Activated CD4-positive, alpha-beta T cell treated with anti-CD3 and anti-CD28 coated beads for 4 hours (primary cell): ENCODE measurements at places on chromosomes 1 and 21.

DNA sequence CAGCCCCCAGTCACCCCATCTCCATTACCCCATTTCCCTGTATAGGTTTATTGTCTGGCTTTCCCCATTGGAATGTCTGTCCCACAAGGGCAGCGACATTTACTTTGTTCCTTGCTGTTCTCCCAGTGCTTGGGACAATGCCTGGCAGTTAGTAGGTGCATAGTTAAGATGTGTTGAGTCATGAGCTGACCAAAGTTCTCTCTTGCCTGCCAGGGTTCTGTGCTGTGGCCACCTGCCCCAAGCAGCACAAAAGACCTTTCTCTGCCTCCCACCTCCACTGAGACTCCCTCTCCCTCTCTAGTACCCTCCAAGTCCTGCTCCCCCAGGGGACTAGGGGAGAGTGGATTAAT is 40.0 kb downstream of the TMCO4 start:
- no peak for DNase-seq

GRCh38 chr1:88504601-88505000 is 179.5 kb upstream of the PKN2 start:
- no peak for DNase-seq

GRCh38 chr1:169044971-169045370 is 61.5 kb upstream of the ATP1B1 start:
- no peak for DNase-seq

DNA sequence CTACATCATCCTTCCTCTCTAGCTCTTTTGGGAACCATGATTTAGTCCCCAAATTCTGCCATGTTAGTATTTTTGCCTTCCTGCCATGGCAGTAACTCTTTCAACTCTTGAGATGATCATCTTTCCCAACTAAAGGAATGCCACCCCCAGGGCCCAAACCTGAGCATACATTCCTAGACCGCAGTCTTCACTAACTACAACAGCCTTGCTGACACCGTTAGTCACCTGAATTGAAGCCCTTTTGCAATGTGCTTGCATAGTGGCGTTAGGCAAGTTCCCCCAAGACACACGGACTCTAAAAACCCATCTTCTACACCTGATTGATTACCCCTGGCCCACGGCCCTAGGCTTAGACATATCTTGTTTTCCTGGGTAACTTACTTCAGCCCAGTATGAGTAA is 16.4 kb upstream of the YTHDF2 start:
- no peak for DNase-seq

GRCh38 chr1:113797472-113797871 is 14.8 kb downstream of the RSBN1 start:
- no peak for DNase-seq

GRCh38 chr21:43006874-43007208 is 32.5 kb downstream of the PKNOX1 start:
- no peak for DNase-seq

DNA sequence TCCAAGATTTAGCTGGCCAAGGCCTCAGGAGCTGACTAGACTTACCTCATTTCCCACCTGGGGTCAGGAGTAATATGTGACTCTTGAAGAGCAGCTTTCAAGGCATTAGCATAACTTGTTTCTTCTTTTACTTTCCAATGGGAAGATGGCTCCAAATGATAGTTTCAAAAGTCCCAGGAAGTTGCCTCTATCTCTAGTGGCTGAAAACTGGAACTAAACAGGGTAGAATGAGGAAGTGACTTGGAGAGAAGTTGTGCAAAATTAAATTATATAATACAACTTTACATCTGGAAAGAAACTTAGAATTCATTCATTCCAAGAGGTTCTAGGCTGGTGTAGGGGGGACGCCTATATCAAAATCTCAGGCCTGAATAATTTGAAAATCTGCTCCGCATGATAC is 250.1 kb upstream of the FMN2 start:
- no peak for DNase-seq

GRCh38 chr1:184801503-184801902 is 46.8 kb upstream of the EDEM3 start:
- no peak for DNase-seq

DNA sequence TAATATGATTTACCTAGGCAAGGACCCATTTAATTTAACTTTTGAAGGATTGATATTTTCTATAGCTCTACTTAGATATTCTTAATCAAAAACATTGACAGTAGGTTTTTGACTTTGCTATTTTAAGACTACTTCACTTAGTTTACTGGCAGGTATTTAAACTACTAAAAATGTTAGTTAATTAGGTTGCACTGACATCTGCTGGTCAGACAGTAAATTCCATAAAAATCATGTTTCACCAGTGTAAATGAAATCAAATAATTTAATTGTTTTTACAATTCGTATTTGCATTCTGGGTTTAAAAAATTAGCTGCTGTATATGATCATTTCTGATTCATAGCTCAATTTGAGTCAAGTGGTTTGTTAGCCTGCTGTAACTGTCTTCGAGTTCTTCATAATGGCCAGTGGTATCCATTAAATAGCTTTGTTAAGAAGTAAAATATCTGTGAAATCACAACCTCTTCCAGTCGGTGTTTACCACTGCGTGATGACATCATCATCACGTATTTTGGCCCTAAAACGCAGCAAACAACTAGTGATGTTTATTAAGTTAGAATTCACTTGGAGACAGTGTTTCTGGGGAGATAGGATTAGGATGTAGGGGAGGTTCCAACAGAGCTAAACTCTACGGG is 26.2 kb downstream of the EXTL2 start:
- DNase-seq, result no peak

DNA sequence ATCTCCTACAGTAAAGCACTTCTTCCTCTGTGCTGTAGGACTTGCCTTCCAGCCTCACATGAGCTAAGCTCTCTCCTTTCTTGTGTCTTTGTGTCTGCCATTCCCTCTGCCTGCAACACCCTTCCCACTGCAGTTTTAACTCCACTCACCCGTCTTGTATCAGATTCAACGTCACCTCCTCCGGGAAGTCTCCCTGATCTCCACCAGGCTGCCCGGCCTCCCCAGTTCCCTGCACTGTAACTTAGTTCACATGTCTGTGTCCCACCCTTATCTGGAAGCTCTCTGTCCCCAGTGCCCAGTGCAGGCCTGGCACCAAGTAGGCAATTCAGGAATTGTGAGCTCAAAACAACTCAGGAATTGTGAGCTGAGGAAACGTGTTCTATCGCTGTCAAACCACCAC is 96.4 kb downstream of the GLIS1 start:
- DNase-seq, result no peak

GRCh38 chr1:3530086-3530925 is 75.8 kb downstream of the ARHGEF16 start:
- peak; percentile 8 for DNase-seq

DNA sequence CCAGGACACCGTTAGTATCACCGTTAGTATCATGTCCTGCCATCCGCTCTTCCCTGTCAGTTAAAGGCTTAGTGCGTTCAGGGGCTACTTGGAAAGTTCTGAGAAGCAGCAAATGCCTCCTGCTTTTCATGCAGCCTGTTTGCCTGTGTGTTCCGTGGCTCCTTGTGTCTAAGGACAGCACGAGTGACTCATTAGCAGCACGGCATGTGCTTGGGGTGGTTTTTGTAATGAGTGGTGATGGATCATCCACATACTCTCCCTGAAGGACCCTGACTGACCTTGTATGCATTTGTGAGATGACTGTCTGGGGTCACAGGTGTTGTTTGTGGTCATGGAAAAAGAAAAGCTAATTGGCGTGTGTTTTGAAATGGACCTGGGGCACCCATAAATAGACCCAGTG is 221.9 kb downstream of the PBX1 start:
- no peak for DNase-seq

DNA sequence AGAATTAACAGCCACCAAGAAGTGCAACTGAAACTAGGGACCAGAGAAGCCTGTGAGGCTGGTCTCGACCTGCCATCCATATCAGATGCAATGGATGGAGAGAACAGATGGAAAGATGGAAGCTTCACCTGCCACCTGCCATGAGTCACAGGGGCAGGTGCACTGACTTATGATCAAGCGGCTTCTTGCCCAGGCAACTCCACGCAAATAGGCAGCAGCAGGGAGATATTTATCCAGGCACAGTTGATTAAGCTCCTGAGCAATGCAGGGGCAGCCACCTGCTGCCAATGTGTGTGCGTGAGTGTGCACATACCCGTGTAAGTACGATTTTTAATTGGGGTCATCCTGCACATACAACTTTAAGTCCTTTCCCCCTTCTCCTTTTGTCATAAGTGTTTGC is 174.2 kb downstream of the PTPRU start:
- no peak for DNase-seq

DNA sequence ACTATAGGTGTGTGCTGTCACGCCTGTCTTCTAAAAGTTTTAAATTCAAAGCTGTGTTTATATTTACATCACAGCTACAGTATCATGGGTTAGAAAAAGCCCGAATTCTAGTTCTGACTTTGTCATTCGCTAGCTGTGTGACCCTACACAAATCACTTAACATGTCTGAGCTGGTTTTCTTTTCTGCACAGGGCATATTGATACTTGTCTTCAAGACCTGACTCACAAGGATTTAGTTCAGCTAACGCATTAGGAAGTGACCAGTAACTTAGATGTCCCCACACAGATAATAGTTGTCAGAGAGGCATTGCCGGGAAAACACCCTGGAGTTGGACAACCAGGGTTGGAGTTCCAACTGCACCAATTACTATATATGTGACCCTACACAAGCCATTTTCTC is 25.9 kb downstream of the GIPC2 start:
- no peak for DNase-seq

DNA sequence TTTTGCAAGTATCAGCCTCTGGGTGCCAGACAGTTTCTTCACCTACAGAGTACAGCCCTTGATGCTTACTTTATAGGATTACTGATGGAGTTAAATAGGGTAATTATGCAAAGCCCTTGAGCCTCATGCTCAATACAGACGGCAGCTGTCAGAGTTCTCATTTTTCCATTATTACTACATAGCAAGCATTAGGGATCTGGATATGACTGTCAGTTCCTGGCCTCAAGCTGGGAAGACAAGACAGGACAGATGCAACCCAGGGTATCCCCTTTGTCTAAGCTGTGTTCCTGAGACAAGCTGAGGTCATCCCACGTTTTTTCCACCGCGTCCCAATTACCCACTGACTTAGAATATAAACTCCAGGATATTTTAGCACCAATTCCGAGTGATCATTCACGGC is 94.4 kb downstream of the SLC35F3 start:
- DNase-seq, result no peak

GRCh38 chr1:42576935-42577334 is 81.3 kb upstream of the PPIH start:
- no peak for DNase-seq

- DNase-seq, result no peak
These were observed 93.4 kb upstream of the F3 start for GRCh38 chr1:94634977-94635416.
